Activated T-helper 2 cell treated with anti-CD3 and anti-CD28 coated beads, Interferon-gamma antibody, Interleukin-2, Interleukin-4, amounts not matched to agents 10 μg/mL and 5 μg/mL and 100 μg/mL, durations not matched to agents 14 hours and 24 hours and 36 hours (primary cell): ENCODE measurements at places on chromosomes 7 and 10.

DNA sequence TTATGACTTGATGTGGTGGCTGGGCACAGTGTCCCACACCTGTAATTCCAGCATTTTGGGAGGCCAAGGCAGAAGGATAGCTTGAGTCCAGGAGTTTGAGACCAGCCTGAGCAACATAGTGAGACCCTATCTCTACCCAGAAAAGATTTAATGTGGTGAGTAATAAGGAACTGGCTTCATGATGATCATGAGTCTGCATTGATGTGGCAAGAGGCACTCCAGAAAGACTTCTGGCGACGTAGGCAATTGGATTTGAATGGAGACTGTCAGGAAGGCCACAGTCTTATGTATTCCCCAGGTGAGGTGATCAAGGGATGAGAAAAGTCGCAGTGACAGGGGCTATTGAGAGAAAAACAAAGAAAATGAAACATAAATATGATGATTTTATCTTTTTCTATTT, 138.0 kb downstream of the CACNB2 start:
- no peak for DNase-seq

- no peak for DNase-seq
Observed at GRCh38 chr10:123102673-123103072, 33.1 kb upstream of the HMX3 start.

DNA sequence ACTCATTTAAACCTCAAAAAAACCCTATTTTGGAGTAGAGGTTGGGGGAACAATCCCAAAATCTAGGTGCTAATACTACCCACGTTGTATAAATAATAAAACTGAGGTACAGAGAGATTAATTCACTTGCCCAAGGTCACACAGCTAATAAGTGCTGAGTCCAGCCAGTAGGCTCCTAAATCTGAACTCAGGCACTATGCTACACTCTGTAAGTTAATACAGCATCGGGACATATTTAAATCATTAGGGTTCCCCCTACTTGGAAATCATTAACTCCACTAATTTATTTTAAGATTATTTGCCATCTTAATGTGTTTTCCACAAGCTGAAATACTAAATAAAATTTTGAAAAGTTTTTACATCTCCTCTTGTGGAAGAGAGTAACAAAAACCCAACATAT, 24.2 kb downstream of the PIP4K2A start:
- no peak for DNase-seq

GRCh38 chr10:17850501-17850900, 41.4 kb downstream of the MRC1 start:
- no peak for DNase-seq

- no peak for DNase-seq
Observed at GRCh38 chr10:123854498-123854897, 37.1 kb downstream of the CPXM2 start.
